ENCODE measurements at places on chromosomes 3 and 15. TPM values are rescaled to one million over a fixed set of nuclear protein-coding genes. Genes with fewer than 3 reads are reported as not detected.

Gene GNAI2
- total RNA-seq = 149 TPM

Gene OR5K2
- total RNA-seq = not detected

Gene FBN1
- total RNA-seq = 86.0 TPM

Gene GOLGA8M
- total RNA-seq = 0.82 TPM

Gene SORD
- total RNA-seq = 3.3 TPM

Gene DAZL
- total RNA-seq = 0.41 TPM

Gene SLC6A20
- 0.16 TPM for total RNA-seq

Gene GOLGA8T
- total RNA-seq = not detected

Gene CFAP100
- not detected for total RNA-seq

DNA sequence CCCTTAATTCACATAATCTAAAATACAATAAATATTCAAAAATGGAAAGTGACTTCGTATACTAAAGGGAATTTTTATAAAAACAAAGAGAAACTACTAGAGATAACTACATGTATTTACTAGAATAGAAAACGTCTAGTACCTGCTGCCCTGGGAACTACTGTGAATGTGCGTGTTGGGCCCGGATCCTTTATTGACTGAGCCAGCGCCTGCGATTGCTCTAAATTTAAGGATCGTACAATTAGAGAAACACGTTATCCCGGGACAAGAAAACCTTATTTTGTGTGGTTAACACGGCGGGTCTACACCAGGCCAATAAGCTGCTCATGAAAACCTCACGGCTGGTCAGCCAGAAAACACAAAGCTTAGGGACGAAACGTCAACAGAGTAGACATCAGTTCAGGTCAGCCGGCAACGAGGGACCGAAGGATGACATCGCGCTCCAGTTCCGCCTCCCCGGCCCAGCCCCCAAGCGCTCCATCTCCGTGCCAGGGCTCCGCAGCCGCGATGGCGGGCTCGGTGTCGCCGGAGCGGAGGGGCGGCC lies 555 bp downstream of the TM2D3 start:
- H3K4me1 ChIP-seq = peaks cover 32% of the 10 kb centered on the region
- peak overlapping the region; percentile 99 for H3K27ac ChIP-seq
- no peak for DNase-seq
- no peaks in the 10 kb centered on the region for H3K27me3 ChIP-seq
- H3K4me3 ChIP-seq = peak overlapping the region; percentile 88

GRCh38 chr3:14602804-14603644 lies 48.5 kb upstream of the CCDC174 start:
- DNase-seq = no peak
- H3K27ac ChIP-seq = no peak overlapping the region
- no peaks in the 10 kb centered on the region for H3K36me3 ChIP-seq

DNA sequence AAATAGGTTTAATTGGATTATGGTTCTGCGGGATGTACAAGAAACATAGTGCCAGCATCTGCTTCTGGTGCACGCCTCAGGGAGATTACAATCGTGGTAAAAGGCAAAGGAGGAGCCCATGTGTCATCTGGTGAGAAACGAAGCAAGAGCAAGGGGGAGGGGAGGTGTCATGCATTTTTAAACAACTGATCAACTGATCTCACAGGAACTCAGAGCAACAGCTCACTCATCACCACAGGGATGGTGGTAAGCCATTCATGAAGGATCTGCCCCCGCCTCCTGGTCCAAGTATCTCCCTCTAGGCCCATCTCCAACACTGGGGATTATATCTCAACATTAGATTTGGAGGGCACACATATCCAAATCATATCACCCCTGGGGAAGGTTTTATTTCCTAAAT lies 42.1 kb upstream of the FGF7 start:
- no peak overlapping the region for H3K27ac ChIP-seq
- H3K27me3 ChIP-seq = no peaks in the 10 kb centered on the region
- H3K4me1 ChIP-seq = no peaks in the 10 kb centered on the region
- no peaks in the 10 kb centered on the region for H3K36me3 ChIP-seq
- no peak for DNase-seq

GRCh38 chr3:180223268-180223667 lies 186.5 kb upstream of the PEX5L start:
- H3K36me3 ChIP-seq = no peaks in the 10 kb centered on the region
- H3K27me3 ChIP-seq = no peaks in the 10 kb centered on the region
- DNase-seq = no peak
- no peaks in the 10 kb centered on the region for H3K4me1 ChIP-seq

- H3K36me3 ChIP-seq = no peaks in the 10 kb centered on the region
- no peaks in the 10 kb centered on the region for H3K27me3 ChIP-seq
- H3K4me1 ChIP-seq = peaks cover 8% of the 10 kb centered on the region
- peak; percentile 28 for DNase-seq
- H3K4me3 ChIP-seq = no peak overlapping the region
Measured at GRCh38 chr3:183249006-183249718, 3.9 kb upstream of the B3GNT5 start.

GRCh38 chr15:65184305-65184867 lies 756 bp downstream of the CLPX start:
- H3K4me3 ChIP-seq = peak overlapping the region; percentile 91
- no peaks in the 10 kb centered on the region for H3K27me3 ChIP-seq
- peak overlapping the region; percentile 94 for H3K27ac ChIP-seq
- peak; percentile 86 for DNase-seq
- peaks cover 52% of the 10 kb centered on the region for H3K4me1 ChIP-seq
- no peaks in the 10 kb centered on the region for H3K36me3 ChIP-seq

GRCh38 chr3:72490688-72491435 lies 357.4 kb downstream of the SHQ1 start:
- no peak overlapping the region for H3K27ac ChIP-seq
- no peaks in the 10 kb centered on the region for H3K27me3 ChIP-seq
- no peaks in the 10 kb centered on the region for H3K4me1 ChIP-seq
- H3K36me3 ChIP-seq = no peaks in the 10 kb centered on the region
- H3K4me3 ChIP-seq = no peak overlapping the region

DNA sequence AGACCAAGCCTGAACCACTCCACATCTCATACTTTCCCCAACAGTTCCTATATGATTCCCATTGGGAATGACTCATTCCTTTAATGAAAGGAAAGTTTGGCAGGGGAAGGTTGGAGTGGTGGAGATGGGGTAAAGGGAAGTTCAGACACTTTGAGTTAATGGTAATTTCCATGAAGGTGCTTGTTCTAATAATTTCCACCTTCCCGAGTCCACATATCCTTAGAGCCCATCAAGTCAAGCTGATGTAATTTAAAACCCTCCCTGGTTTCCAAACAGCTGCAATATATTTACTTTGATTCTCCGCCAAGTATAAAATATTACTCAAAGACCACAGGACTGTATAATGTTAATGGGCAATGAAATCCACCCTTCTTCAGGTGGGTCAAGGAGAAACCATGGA lies 95.0 kb upstream of the GALNT15 start:
- H3K27me3 ChIP-seq = no peaks in the 10 kb centered on the region
- DNase-seq = no peak
- no peak overlapping the region for H3K27ac ChIP-seq
- no peaks in the 10 kb centered on the region for H3K4me1 ChIP-seq

DNA sequence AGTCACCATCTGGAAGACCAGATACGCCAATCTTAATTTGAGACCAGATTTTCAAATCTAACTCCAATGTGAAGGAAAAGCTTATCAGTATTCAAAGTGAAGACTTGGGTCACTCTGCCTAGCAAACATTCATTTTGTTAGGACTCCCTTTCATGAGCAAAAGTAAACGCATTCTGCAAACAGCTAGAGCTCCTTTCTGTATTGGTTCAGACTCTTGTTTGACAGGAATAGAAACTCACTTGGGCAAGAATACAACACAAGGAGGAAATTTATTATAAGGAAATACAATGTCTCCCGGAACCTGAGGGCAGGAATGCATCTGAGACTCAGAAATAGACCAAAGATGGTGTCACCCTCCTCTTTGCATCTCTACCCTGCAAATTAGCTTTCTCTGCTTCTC lies 558.6 kb downstream of the TAFA4 start:
- H3K36me3 ChIP-seq = no peaks in the 10 kb centered on the region
- H3K4me1 ChIP-seq = no peaks in the 10 kb centered on the region
- no peak overlapping the region for H3K27ac ChIP-seq
- no peaks in the 10 kb centered on the region for H3K27me3 ChIP-seq

GRCh38 chr3:8301977-8302735 lies 199.5 kb upstream of the LMCD1 start:
- no peaks in the 10 kb centered on the region for H3K27me3 ChIP-seq
- no peak overlapping the region for H3K27ac ChIP-seq
- no peaks in the 10 kb centered on the region for H3K4me1 ChIP-seq

DNA sequence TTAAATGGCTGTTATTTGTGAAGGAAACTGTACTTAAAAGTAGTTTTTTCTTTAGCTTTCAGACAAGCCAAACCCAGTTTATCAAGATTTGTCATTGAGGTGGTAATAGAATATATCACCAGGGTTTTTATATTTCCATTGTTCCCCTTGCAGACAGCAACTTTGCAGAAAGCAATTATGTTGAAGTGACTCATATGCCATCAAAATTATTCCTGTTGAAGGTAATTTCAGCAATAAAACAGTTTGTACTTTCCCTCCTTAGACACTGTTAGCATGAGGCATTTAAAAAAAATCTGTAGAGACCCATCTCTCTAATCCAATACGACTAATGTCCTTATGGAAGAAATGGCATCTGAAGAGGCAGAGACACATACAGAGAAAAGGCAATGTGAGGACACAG lies 219.0 kb downstream of the NFKBIZ start:
- H3K4me3 ChIP-seq = no peak overlapping the region
- no peak for DNase-seq
- H3K36me3 ChIP-seq = no peaks in the 10 kb centered on the region
- no peak overlapping the region for H3K27ac ChIP-seq

GRCh38 chr3:134369231-134369741 lies 5.0 kb downstream of the AMOTL2 start:
- peaks cover 87% of the 10 kb centered on the region for H3K4me1 ChIP-seq
- no peak overlapping the region for H3K4me3 ChIP-seq
- peaks cover 10% of the 10 kb centered on the region for H3K36me3 ChIP-seq
- peak overlapping the region; percentile 99 for H3K27ac ChIP-seq
- DNase-seq = peak; percentile 62
- no peaks in the 10 kb centered on the region for H3K27me3 ChIP-seq

GRCh38 chr3:187714404-187714979 lies 12.1 kb upstream of the RTP2 start:
- H3K4me3 ChIP-seq = no peak overlapping the region
- peak; percentile 80 for DNase-seq
- peaks cover 3% of the 10 kb centered on the region for H3K4me1 ChIP-seq
- H3K27ac ChIP-seq = no peak overlapping the region

- H3K4me3 ChIP-seq = no peak overlapping the region
- no peaks in the 10 kb centered on the region for H3K36me3 ChIP-seq
- no peaks in the 10 kb centered on the region for H3K27me3 ChIP-seq
- peaks cover 40% of the 10 kb centered on the region for H3K4me1 ChIP-seq
Measured at GRCh38 chr3:100263583-100263982, 2.8 kb downstream of the TBC1D23 start.

GRCh38 chr3:4532535-4533112 lies 39.5 kb downstream of the ITPR1 start:
- no peaks in the 10 kb centered on the region for H3K27me3 ChIP-seq
- peak overlapping the region; percentile 74 for H3K27ac ChIP-seq
- no peak overlapping the region for H3K4me3 ChIP-seq
- no peaks in the 10 kb centered on the region for H3K36me3 ChIP-seq
- H3K4me1 ChIP-seq = peaks cover 53% of the 10 kb centered on the region

- peaks cover 29% of the 10 kb centered on the region for H3K4me1 ChIP-seq
- no peak for DNase-seq
- no peak overlapping the region for H3K4me3 ChIP-seq
- no peaks in the 10 kb centered on the region for H3K36me3 ChIP-seq
- no peaks in the 10 kb centered on the region for H3K27me3 ChIP-seq
- peak overlapping the region; percentile 49 for H3K27ac ChIP-seq
Measured at GRCh38 chr3:57048728-57049127, 11.7 kb upstream of the SPATA12 start.

- H3K27ac ChIP-seq = no peak overlapping the region
- H3K36me3 ChIP-seq = no peaks in the 10 kb centered on the region
Measured at GRCh38 chr3:192772240-192772894, 45.0 kb upstream of the FGF12 start.

DNA sequence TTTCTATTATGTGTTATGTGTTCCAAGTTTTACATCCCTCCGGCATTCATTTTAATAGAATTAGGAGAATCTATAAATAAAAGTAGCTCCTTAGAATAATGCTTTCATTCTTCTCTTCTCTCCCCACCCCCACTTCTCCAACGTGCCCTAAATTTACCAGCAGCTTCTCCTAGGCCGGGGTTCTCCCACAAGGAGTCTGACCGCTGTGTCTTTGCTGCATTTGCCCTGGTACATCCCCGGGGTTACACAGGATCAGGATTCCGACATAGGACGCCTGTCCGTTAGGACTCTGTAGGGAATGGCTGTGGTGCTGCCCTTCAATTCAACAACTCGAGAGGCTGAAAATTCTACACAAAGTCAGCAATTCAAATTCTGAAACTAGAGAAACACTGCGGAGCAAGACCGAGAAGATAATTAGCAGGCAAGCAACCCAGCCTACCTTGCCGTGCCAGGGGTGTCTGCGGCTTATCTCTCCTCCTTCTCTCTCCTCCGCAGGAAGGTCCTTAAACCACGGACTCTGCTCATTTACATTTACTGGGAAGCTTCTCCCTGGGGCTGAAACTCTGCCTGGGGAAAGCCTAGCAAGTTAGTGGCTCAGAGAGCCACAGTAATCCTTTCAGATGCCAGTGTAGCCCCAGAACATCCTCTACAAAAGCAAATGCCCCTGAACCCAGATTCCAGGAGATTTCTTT lies 18.8 kb downstream of the PCSK6 start:
- no peak for DNase-seq
- H3K4me3 ChIP-seq = no peak overlapping the region
- no peaks in the 10 kb centered on the region for H3K4me1 ChIP-seq
- no peaks in the 10 kb centered on the region for H3K27me3 ChIP-seq
- no peaks in the 10 kb centered on the region for H3K36me3 ChIP-seq

- no peak overlapping the region for H3K4me3 ChIP-seq
- DNase-seq = no peak
- H3K27me3 ChIP-seq = no peaks in the 10 kb centered on the region
- no peaks in the 10 kb centered on the region for H3K36me3 ChIP-seq
Measured at GRCh38 chr15:77354063-77354462, 65.8 kb downstream of the PEAK1 start.

- no peak overlapping the region for H3K4me3 ChIP-seq
- no peaks in the 10 kb centered on the region for H3K4me1 ChIP-seq
- H3K27me3 ChIP-seq = peaks cover 6% of the 10 kb centered on the region
Measured at GRCh38 chr15:75235760-75236729, 22.1 kb upstream of the GOLGA6C start.

DNA sequence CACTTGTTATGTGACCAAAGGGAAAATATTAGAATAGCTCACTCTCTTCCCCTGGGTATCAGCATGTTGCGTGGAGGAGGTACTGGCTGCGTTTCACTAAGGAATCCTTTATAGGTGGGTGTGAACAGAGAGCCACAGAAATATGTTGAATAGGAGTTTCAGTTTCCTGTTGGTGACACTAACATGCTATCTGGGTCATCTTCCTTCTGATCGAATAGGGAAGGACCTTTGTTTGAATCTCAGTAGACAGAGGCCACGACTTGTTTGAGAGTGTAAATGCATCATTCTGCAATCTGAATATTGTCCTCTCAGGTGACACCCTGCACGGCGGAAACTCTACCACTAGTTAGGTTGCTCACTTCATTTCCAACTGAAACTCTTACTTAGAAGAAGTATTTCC lies 157.9 kb upstream of the SLC2A2 start:
- DNase-seq = no peak
- no peak overlapping the region for H3K4me3 ChIP-seq
- no peaks in the 10 kb centered on the region for H3K27me3 ChIP-seq
- no peaks in the 10 kb centered on the region for H3K36me3 ChIP-seq
